ENCODE measurements at places on chromosomes 2 and 18.

DNA sequence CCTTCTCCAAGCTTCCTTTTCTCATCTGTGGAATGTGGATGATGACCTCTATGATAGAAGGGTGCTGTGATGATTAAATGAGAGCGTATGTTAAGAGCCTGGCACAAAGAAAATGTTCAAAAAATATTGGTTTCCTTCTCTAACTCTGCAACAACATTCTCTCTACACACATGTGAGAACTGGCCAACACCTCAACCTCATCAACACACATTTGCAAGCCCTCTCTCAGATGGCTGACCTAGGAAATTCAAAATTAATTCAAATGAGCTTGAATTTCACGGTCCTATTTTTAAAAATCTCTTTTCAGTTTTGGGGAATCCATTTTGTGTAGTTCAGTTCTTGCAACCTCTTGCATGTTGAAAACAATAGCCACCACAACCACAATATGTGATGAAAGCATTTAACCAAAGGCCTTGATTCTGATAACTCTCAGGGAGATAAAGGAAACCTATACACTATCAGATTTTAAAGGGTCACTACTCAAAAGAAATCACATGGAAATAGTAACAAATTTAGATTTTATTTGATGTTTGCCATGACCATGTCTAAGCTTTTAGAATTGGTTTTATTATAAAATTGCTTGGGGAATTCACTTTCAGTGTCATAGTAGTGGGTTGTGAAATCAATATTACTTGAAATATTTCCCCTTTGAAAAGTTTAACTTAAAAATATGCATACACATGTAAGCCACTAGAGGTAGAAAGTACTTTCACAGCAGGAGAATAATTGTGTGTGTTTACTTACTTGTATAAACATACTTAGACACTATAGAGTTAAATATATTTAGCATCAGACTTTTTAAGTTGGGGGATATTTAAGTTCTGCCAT is 16.6 kb upstream of the NABP1 start:
- DNase-seq = no peak

- DNase-seq = no peak
These were observed 395.9 kb downstream of the THSD7B start for GRCh38 chr2:137161250-137161649.

DNA sequence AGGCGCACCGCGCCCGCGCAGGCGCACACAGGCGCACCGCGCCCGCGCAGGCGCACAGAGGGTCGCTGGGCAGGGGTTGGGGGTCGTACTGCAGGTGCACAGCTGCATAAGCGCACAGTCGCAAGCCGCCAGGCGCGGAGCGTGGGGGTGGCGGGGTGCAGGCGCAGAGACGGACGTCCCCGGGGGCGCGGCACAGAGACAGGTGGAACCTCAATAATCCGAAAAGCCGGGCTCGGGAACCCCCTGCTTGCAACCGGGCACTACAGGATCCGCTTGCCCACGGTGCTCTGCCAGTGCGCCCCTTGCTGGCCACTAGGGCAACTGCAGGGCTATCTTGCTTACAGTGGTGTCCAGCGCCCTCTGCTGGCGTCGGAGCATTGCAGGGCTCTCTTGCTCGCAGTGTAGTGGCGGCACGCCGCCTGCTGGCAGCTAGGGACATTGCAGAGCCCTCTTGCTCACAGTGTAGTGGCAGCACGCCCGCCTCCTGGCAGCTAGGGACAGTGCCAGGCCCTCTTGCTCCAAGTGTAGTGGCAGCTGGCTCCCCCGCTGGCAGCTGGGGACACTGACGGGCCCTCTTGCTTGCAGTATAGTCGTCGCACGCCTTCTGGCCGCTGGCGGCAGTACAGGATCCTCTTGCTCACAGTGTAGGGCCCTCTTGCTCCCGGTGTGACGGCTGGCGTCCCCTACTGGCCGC is 34.9 kb downstream of the FAM110C start:
- DNase-seq = peak; percentile 45

- DNase-seq = no peak
These were observed 97.8 kb upstream of the SLC35G4 start for GRCh38 chr18:11511434-11512095.

- no peak for DNase-seq
These were observed 113.9 kb downstream of the MAP4K4 start for GRCh38 chr2:101811226-101812015.

DNA sequence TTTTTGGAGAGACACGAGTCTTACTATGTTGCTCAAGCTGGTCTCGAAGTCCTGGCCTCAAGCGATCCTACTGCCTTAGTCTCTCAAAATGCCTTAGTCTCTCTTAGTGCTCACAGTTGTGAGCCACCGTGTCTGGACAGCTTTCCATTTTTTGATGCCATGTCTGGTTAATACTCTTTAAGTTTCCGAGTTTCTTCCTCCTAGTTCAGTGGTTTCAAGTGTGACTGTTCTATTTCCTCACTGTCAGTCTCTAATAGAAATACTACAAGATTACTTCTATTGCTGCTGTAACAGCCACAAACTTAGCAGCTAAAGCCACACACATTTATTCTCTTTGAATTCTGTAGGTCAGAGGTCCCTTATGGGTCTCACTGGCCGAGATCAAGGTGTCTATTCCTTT is 125.1 kb upstream of the MGAT5 start:
- DNase-seq = no peak

DNA sequence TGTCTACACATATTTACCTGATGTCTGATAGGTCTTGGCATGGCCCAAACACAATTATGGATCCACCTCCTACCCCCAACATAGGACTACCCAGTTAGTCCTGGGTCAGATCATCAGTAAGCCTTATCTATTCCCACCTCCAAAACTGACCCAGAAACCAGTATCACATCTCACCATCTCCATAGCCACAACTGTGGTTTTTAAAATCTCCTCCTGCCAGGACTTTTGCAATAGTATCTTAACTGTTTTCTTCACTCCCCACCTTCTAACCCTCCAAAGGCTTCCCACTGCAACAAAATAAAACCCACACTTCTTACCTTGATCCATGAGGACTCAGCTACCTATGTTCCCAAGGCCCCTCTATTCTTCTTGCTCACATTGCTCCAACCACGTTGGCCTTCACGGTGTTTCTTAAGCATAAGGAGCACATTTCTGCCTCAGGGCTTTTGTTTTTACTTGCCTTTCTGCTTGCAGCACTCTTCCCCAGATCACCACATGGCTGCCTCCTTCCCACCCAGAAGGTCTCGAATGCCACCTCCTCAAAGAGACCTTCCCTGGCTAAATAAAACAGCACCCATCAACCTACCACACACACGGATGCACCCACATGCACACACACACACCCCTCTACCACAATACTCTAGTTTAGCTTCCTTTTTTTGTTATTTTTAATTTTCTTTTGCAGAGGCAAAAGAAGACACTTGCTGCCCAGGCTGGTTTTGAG is 125.9 kb upstream of the SLC1A4 start:
- no peak for DNase-seq

DNA sequence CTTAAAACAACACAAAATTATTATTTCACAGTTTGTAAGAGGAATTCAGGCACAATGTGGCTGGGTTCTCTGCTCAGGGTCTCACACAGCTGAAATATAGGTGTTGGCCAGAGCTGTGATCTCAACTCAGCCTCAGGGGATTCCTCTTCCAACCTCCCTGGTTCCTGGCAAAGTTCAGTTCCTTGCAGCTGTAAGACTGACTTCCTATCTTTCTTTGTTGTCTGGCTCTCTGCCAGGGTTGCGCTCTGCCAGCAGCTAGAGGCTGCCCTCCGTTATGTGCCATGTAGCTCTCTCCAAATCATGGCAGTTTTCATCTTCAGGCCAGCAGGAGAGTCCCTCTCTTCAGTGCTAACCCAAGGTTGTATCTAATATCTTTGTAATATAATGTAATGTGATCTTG is 272.5 kb upstream of the KCNJ3 start:
- DNase-seq = no peak

DNA sequence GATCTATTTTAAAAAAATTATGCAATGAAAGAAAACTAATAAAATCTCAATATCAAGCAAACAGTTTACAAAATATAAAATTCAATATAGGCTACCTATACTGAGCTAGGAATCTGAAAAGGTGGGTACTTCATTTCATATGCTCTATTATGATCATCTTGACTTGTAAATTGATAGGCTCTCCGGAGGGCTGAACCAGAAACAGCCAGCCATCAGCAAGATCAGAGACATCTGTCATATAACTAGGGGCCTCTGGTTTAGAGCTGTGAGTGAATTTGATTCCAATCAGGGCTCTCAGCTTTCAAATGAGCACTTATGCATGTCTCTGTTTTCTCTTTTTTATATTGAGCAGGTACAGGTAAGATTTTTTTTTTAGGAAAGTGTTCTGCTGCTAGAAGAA is 114.2 kb downstream of the SPHKAP start:
- DNase-seq = no peak

DNA sequence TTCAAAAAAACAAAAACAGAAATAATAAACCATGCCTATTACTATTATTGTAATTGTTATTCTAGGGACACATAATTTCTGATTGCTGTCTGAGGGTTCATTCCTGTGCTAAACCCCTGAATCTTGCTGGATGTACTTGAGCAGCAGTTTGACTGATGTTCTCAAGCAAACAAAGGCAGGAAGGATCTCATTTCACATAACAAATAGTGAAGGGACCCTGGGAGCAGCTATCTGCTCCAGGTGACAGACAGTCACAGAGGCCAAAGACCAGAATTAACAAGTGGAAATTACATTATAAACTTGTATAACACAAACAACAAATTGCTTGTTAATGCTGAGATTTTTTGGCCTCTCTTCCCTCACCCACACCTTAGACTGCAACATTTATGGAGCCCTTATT is 284.2 kb downstream of the THSD7B start:
- DNase-seq = no peak

- DNase-seq = no peak
These were observed 76.9 kb downstream of the MRO start for GRCh38 chr18:50742952-50743351.

GRCh38 chr2:222575618-222576017 is 80.3 kb downstream of the FARSB start:
- no peak for DNase-seq

GRCh38 chr2:34985474-34985873 is 1370.1 kb upstream of the CRIM1 start:
- DNase-seq = no peak

DNA sequence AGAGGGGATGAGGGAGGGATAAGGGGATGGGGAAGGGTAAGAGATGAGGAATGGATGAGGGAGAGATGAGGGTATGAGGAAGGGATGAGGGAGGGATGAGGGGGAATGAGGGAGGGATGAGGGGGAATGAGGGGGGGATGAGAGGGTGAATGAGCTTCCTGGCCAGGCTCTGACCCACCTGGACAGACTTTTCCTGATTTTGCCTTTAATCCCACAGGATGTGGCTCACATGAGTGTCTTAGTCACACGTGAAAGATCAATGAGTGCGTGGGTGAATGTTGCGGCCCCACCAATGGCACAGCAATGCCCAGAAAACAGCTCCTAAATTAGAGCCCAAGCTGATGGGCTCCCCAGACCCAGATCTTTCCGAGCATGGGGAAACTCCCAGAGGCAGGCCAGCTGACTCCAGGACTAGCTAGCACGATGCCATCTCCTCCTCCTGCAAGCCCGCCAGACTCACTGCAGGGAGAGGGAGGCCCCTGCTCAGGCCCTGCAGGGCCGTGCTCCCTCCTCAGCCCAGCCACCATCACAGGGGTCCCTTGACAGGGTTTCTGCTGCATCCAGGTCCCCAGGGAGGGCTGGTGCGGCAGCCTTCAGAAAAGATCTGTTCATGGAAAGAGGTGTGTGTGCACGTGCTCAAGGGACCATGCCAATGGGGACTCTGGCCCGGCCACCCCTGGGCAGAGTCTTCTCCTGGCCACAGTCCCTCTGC is 41.4 kb downstream of the AQP12A start:
- DNase-seq = no peak

DNA sequence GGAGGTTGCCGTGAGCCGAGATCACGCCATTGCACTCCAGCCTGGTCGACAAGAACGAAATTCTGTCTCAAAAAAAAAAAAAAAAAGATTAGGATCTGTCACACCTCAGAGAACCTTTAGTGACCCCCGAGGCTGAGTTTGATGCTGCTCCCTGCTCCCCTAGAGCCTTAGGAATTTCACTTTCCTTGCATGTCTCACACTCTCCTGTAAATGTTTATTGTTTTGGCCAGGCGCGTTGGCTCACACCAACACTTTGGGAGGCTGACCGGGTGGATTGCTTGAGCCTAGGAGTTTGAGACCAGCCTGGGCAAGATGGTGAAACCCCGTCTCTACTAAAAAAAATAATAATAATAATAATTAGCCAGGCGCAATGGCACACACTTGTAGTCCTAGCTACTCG is 31.5 kb downstream of the SRSF7 start:
- no peak for DNase-seq
